ENCODE measurements at places on chromosomes 4 and X.

DNA sequence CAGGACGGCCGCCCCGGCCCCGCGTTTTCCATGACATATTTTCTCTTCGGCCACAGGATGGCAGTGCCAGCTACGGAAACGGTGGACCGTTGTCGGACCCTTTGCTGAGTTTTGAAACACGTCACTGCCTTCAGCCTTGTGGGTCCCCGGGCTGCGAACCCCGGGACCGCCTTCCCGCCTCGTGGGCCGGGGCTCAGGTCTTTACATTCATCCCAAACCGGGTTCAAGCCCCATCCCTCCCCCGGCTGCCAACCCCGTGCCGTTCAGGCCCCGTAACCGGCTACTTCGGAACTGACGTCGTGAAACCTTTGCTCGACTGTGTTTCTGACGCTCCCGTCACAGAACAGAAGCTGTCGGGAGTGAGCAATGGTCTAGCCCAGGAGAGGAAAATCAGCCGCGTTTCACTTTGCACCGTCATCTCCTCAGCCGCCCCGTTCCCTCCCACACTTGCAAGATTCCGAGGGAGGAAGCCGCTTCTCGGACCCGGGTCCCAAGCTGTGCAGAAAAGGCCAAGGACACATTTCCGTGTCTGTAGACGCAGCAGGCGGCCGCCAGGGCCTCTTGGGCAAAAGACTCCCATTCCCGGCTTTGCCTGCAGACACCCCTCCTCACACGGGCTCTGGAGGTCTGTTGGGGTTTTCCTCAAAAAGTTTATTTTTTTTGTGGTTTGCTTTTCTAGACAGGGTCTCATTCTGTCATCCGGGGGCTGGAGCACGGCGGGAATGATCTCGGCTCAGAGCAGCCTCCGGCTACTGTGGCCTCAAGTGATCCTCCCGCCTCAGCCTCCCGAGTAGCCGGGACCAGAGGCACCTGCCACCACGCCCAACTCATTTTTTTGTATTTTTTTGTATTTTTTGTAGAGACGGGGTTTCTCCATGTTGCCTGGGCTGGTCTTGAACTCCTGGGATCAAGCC is 41.4 kb upstream of the PPP2R3B start:
- no peak for DNase-seq

DNA sequence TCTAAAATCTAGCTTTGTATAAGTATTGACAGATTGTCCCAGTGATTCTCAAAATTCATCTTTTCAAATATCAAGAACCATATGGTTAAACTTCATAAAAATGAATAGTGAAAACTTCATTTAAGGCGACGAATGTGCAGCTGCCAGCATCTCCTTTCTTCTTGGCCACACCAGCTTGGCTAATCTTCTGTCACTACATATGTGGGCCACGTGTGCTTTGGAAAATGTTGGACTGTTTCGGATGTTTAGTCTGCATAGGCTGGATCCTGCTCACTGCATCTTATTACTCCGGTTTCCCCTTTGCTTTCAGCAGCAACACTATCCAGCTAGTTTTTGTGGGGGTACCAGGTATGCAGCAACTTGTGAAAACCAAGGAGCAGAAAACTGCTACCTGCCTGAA is 221.9 kb downstream of the BMPR1B start:
- DNase-seq = no peak

DNA sequence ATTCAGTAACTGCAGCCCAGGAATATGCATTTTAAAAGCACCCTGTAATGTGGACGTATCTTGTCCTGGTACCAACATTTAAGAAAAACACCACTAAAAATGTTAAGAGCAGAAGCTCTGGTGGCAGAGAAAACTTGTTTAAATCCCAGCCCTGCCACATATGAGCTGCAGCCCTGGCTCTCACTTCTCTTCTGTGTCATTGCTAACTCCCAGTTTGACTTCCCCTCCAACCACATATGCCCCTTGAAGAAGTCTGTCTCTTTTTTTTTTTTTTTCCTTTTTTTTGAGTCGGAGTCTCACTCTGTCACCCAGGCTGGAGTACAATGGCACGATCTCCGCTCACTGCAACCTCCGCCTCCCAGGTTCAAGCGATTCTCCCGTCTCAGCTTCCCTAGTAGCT is 14.8 kb downstream of the LHFPL1 start:
- no peak for DNase-seq

DNA sequence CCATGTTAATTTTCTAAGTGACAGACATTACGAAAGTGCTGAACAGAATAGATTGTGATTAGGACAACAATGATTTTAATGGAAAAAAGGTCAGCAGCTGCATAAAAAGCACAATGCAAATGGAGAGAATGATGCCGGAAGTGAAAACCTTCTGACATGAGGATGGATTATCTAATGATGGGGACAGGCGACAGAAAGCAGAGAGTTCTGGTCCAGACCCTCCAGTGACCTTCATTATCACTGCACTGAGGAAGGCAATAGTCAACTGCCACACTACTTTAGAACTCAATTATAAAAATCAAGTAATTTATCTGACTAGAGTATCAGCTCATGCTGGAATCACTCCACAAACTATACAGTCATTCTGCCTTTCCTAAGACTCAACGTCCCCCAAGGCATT is 746.1 kb upstream of the EPHA5 start:
- no peak for DNase-seq

- no peak for DNase-seq
Observed at GRCh38 chrX:94365736-94366135, 691.7 kb downstream of the FAM133A start.

DNA sequence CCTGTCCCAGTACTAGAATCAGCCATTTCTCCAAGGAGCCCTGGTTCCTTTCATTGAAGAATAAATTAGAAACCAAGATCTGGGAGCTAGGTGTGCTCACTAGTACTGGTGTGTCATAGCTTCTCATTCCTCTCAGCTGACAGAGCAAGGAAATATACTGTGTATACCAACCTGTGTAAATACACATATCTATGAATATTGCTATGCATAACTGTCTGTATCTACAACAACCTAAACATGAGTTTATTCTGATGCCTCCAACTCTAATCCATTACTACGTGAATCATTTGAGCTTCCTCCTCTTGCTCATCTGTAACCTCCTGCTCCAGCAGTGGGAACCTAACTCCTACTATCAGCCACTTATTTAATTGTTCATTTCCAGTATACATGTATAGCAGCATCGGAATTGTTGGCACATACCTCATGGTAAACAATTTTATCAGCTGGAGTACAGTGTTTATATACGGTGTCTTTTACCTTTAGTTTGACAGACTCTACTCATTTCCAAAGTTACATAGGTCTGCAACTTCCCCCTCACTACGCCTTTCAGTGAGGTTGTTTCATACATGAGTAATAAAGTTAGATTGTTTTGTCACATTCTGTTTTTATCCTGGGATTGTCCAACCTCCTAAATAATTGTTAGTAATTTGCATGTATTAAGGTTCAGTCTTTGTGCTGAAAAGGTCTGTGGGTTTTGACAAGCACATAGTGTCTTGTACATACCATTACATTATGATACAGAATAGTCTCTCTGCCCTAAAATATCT is 7.1 kb upstream of the SCRG1 start:
- DNase-seq = no peak

- DNase-seq = no peak
Observed at GRCh38 chrX:39905538-39905891, 192.2 kb downstream of the BCOR start.
